ENCODE measurements at places on chromosomes 1 and 21.

- DNase-seq = no peak
Measured at GRCh38 chr1:165228676-165229075, 127.8 kb downstream of the LMX1A start.

DNA sequence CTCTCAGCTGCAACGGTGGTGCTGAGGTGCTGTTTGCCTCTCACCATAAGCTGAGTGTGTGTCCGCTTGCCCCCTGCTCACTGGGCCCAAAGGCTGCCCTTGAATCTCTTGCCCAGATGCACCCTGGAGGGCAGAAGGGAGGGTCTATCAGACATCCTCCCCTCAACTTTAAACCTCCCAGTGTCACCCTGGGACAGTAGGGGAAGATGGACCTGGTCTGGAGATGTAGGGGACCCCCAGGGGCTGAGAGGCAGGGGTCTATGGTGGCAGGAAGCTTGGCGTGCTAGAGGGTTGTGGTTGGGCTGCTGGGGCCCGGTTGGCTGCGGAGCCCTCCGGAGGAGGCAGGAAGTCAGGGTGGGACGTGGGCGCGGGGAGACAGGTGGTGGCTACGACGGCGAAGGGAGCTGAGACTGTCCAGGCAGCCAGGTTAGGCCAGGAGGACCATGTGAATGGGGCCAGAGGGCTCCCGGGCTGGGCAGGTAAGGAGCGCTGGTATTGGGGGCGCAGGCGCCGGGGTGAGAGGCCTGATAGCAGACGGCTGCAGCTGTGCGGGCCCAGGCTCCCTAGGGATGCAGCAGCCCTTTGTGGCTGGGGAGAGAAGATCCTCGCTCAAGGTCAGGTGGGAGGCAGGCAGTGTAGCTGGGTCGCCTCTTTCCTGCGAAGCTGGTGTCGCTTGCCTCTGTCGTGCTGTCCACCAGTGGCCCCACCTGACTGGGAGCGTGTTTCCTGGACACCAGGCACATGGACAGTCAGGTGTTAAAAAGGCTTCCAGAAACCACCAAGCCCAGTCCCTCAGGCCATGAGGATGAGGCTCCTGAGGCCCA is at the start of gene LCK:
TSS of gene LCK (plus strand) at position 373 of the 824 bp plus-strand sequence. CDS start 23,065 bp downstream, outside the sequence.
- peak; percentile 69 for DNase-seq

DNA sequence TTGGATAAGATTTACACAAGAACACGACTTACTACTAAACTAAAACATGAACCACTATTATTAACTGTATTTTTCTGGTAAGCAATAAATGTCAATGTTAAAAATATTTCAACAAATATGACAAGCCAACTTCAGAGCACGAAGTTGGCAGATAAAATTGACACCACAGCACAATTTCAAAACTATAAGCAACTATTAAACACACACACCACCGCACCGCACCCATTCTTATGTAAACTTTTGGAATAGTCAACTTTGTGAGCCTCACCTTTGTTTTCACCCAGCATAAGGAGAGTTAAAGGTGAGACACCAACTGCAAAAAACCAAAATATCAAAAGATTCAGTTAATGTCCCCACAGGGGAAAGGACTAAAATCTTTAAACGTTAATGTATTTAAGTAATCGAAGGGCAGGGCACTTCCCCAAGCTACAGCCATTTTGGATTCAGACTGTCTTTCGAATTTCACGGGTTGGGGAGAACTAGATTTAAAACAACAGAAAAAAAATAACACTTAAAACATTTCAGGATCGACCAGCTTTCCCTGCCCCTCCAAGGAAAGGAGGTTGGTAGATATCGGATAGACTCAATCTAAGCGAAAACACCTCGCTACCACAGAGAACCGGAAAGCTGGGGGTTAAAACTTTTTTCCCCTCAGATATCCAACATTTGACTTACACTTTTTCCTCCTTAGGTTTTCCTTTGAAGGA is 872 bp downstream of the GPBP1L1 start:
- DNase-seq = no peak

- DNase-seq = no peak
Measured at GRCh38 chr1:171611306-171611705, 10.7 kb upstream of the MYOCOS start.

DNA sequence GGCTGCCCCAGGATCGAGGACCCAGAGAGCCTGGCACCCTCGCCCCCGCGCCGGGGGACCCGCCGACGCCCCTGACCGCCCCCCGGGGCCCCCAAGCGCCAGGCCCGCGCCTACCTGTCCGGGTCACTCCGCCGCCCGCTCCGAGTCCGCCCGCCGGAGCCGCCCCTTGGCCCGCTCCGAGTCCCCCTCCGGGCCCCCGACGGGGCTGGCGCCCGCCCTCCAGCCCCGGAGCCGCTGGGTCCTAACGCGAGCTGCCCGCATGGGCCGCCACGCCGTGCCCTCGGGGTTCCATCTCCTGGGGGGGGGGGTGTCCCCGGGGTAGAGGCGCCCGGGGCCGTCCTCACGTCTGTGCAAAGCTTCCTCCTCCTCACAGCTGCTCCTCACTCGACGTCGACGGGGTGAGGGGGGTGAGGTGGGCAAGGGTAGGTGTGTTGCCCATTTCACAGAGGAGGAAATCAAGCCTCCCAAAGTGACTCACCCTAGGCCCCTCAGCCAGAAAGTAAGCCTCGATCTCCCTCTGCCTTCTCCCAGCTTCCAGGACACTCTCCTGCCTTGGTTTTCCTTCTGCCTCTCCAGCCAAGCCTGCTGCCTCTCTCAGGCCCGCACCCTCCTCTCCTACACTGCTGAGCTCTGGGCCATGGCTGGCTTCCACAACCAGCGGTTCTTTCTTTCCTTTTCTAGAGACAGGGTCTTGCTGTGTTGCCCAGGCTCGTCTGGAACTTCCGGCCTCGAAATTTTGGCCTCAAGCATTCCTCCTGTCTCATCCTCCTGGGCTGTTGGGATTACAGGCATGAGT is at the start of gene MFAP2:
TSS of gene MFAP2 (minus strand) at position 148 of the 796 bp plus-strand sequence. CDS start 2,347 bp downstream, outside the sequence.
- no peak for DNase-seq

DNA sequence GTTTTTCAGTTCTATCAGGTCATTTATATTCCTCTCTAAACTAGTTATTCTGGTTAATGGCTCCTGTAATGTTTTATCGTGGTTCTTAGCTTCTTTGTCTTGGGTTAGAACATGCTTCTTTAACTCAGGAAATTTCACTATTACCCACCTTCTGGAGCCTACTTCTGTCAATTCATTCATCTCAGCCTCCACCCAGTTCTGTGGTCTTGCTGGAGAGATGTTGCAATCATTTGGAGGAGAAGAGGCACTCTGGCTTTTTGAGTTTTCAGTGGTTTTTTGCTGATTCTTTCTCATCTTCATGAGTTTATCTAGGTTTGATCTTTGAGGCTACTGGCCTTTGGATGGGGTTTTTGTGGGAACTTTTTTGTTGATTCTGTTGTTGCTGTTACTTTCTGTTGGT is 213.0 kb downstream of the BRINP2 start:
- no peak for DNase-seq

DNA sequence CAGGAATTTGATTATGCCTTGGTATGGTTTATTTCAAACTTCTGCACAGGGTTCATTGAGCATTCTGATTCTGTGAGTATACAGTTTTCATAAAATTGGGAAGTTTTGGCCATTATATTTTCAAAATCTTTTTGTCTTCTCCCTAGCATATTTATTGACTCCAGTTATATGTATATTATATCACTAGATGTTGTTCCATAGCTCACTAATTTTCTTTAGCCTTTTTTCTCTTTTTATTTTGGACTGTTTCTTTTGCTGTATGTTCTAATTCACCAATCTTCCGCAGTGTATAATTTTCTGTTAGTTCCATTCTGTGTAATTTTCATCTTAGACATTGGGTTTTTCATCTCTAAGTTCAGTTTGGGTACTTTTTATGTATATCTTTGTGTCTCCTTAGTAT is 31.9 kb downstream of the ZMYM4 start:
- DNase-seq = no peak

DNA sequence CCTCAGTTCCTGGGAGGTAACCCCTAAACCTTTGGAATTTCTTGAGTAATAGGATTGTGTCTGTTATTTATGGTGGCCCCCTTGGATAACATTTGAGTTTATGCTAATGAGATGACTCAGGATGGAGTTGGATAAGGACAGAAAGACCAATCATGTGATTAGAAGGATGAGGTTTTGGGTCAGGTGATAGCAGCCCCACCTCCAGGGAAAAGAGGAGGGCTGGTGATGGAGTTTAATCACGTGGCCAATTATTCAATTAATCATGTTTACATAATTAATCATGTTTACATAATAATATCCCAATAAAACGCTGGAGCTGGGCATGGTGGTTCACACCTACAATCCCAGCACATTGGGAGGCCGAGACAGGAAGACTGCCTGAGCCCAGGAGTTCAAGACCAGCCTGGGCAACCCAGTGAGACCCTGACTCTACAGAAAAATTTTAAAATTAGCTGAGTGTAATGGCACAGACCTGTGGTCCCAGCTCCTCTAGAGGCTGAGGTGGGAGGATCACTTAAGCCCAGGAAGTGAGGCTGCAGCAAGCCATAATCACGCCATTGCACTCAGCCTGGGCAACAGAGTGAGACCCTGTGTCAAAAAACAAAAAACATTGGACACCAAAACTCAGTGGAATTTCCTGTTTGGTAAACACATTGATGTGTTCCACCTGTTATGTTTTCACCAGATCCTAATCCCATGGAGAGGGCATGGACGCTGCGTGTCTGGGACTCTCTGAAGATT is 73.3 kb downstream of the NUP210L start:
- DNase-seq = no peak

DNA sequence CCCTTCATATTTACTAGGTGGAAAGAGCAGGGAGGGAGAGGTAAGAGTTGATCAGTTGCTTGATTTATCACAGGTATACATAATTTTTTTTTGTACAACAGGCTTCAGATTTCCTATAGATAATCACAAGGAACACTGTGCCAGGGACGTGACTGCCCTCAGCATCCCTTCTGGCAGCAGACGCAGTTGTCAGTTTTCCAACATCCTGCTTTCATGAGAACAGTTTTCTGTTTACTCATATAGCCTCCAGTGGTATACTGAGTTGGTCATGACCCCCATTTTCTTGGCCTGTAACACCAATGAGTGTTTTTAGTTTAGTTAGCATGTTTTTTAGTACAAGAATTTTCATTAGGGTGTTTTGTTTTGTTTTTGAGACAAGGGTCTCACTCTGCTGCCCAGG is 37.9 kb upstream of the PTPRF start:
- DNase-seq = no peak

DNA sequence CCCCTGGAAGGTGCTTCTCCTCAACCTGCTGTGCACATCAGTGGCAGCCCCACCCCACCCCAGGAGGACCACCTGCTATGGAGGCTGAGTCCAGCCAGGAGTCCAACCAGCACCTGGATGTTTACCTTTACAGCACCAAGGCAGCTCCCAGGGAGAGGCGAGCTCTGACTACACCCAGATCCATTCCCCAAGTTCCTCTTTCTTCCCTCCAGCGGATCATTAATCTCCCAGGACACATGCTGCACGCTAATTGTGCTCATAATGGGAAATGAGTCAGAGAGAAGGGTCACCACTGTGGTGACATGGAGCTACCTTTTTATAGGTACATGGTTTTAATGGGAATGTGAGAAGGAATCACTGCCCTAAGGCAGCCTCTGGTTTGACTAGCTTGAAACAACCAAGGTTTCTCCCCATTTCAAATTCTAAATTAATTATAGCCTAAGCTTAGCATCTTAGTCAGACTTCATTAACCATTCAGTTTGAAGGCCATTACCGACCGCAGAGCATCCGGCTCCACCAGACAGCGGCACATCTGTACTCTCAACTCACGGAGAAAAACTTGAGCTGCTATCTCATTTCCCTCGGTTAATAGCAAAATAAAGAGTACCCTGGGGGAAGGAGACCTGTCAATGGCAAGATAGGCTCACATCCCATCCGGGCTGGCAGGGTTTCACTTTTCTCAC is 173.1 kb upstream of the GALNT2 start:
- no peak for DNase-seq

- DNase-seq = no peak
Measured at GRCh38 chr1:88296227-88296626, 387.8 kb upstream of the PKN2 start.

- no peak for DNase-seq
Measured at GRCh38 chr1:211066781-211067384, 67.1 kb downstream of the KCNH1 start.

DNA sequence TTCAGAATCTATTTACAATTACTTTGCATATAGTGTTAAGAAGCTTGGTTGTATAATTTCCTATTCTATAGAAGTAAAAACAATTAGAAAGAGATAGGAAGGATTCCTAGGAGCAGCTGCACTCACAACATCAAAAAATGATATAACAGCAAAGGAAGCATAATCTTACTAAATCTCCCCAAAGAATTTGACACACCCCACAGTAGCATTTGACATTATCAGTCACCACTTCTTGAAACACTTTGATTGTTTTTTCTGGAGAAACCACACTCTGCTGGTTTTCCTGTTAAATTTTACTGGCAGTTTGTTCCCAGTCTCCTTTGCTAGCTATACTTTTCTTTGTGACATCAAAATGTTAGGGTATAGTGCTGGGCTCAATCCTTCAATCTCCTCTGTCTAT is 100.8 kb upstream of the KIAA1614 start:
- DNase-seq = no peak

GRCh38 chr1:230913496-230913895 is 45.2 kb upstream of the C1orf198 start:
- DNase-seq = no peak

GRCh38 chr21:33261635-33262034 is 4.5 kb upstream of the IL10RB start:
- DNase-seq = no peak

DNA sequence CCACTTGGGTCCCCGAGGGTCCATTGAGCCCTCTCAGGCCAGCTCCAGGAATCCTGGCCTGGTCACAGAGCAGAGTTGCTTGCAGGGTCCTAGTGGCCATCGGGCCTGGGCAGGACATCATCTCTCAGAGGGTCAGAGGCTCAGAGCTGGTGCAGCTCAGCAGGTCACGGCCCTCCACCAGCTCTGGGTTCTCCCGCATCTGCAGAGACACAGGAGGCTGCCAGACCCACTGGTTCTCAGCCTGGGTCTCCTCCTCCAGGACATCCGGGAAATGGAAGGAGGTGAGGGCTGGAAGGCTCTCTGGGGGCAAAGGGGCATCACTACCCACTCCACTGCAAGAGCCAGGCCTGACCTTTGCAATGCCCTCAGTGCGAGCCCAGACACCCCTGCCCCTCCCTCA is 6.5 kb downstream of the TMEM54 start:
- no peak for DNase-seq

- DNase-seq = no peak
Measured at GRCh38 chr1:154466921-154467417, 35.0 kb upstream of the TDRD10 start.

DNA sequence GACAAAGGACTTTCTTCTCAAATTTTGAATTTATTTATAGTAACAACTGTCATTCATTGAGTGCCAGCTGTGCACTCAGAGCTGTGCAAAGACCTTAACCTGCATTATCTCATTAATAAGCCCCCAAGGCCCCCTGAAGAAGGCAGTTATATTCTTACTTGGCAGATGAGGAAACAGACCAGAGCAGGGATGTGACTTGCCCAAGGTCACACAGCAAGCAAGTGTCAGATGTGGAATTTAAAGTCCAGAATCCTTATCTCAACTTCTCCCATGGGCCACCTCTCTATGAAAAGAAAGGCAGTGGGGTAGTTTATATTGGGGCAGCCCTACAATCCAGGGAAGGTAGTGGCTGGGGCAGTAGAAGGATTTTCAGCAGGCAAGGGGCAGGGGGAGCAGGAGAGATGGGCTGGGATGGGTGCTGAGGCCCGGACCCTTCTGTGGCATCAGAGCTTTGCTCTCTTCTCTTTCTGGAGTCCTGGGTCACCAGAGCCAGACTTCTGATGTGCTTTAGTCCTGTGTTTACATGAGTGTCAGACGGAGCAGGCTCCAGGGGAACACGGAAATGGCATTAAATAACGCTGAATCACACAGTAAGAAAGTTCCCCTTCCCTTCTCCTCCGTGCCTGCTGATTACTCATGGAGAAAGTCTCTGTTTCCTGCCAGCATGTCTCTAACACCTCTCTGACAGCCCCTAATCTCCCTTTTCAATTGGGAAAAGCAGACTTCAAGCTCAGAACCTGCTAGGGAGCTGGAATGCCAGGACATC is 39.5 kb downstream of the EPHB2 start:
- DNase-seq = no peak
